Right renal pelvis (tissue), 4 donors: ENCODE measurements at places on chromosomes 12 and 14.

DNA sequence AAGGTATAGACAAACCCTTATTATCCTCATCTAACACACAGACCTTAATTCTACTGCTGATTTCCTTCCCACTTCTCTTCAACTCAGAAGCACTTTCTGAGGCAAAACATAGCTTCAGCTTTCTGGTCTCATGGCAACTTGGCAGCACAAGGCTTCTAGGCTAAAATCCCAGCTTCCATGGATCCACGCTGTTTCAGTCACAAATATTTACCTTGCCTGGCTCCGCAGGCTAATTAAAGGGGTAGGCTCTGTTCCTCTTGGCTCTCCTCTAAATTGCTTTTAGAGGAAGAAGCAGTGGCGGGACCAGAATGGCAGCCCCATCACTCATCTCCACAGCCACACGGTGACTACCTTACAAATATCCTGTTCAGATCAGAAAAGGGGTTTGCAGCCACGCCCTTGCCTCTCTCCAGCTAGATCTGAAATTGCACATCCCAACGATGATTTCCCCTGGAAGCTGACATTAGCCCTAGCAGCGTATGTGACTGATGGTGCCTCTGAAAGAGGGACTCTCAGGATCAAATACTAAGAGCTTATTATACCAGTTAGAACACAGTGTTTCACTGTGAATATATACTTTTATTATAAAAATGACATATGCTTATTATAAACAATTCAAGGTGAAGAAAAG is 221.5 kb upstream of the NUDT4 start:
- DNase-seq = no peak

DNA sequence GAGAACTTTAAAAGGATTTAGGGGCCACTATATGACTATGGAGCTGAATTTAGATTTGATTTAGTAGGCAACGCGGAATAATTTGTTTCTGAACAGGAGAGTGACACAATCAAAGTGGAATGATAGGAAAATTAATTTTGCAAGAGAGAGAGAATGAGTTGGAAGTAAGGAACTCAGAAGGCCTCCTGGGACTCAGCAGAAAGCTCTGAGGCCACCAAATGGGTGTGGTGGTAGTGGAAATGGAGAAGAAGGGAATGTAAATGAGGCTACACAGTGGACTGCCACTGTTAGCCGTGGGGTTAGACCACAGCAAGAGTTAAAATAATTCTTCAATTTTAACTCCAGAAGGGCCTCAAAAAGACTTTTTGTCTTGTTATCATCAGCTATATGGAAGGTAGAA is 102.7 kb downstream of the LRRK2 start:
- no peak for DNase-seq

DNA sequence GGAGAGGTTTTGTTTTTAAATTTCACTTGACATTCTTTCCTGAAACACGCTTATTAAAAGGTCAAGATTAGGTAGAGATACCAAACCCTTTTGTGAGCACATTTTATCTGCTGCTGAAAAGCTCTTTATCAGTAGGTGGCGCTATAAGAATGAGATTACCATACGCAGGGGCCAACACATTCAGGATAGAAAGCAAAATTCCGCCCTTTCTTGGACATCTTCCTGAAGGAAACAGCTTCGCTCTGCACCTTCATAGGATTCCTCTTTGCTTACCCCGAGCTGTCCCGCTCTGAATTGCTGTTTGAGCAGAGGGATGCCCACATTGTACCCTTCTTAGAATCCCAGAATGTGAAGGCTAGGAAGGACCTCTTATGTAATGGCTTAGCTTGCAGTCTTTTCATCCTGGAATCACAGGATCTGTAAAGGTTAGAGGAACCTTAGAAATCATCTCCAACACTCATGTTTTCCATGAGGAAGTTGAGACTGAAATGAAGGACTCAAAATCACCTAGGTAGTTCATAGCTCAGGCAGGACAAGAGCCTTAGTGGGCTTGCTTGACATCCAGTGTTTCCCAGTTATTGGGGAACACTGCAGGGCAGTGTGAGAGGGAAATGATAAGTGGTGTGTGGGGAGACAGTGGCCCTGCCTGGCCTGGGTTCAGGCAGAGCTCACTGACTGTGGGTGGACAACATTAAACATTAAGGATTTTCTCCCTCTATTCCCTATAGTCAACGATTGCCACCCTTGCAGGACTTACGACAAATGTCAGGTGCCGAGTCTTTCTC is 38.7 kb upstream of the CRY1 start:
- peak; percentile 57 for DNase-seq

GRCh38 chr12:98456576-98457573 is 58.5 kb upstream of the TMPO start:
- DNase-seq = peak; percentile 35

- DNase-seq = no peak
These were observed 65.9 kb downstream of the ACACB start for GRCh38 chr12:109182041-109182839.

DNA sequence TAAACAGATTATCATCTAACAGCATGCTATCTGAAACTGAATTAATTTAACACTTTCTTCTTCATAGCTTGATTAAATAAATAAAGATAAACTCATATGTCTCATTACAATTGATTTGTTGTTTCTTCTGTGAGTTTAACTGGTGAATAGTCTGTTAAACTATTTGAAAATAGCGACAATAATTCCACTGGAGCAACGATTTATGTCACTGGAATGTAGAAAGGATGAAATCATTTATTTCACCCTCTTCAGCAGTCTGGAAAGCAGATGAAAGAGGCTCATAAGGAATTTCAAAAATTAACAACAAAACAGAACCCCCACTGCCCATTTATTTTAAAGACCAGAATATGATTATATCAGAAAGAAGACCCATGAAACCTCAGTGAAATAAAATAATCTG is 1165.1 kb upstream of the USP15 start:
- DNase-seq = no peak

DNA sequence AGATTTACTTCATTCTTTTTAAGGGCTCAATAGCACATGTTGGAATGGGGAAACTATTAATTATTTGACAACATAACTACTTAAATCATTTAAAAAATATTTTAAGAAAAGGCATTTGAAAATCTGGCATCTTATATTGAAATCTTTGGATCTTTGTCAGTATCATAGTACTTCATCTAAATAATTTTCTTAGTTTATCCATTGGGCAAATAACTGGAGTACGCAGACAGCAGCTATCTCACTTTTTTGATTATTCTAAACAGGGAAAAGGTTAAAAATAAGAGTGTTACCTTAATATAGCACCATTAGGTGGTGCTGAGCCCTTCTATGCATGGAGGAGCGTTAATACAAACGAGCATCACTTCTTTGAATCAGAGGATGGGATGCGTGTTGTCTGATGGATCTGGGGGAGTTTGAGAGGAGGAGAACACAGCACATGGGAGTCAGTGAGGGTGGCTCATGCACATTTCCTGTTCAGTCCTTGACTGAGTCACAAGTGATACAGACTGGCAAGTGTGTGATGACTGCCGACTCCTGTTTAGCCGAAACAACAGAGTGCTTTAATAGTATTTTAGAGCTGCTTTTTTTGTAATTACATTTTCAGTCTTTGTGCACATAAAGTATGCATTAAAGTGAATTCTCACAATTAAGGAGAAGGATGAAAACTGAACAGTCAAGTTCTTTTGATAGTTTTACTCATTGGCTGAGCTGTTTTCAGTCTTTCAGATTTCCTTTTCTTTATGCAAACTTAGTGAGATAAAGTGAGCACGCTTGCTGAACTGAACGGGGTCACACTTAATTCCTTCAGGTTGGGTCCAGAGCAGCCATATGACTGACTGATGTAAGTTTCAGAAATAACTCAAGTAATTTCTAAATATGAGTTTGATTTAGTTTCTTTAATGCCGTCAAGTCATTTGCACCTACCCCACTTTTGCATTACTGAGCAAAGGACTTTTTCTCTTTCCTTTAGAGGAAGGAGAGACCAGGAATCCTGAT is 92.7 kb downstream of the DIP2B start:
- DNase-seq = no peak

DNA sequence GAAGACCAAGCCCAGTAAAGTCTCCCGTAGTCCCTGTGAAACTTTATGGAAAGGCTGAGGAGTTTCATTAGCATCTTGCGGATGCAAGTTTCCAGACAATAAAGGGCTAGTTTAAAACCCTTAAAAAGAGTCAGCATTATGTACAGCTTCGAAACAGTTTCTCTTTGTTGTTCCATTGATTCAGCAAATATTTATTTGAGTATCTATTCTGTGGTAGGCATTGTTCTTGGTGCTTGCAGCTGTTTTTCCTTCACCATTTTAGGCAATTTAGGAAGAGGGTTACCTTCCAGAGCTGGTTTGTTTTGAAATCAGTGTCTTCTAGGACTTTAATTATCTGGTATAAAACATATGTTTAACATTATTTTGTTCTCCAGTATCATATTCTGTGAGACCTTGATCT is 1.5 kb downstream of the SLIRP start:
- no peak for DNase-seq

GRCh38 chr14:106605548-106606448 is 1079.4 kb downstream of the TMEM121 start:
- no peak for DNase-seq

DNA sequence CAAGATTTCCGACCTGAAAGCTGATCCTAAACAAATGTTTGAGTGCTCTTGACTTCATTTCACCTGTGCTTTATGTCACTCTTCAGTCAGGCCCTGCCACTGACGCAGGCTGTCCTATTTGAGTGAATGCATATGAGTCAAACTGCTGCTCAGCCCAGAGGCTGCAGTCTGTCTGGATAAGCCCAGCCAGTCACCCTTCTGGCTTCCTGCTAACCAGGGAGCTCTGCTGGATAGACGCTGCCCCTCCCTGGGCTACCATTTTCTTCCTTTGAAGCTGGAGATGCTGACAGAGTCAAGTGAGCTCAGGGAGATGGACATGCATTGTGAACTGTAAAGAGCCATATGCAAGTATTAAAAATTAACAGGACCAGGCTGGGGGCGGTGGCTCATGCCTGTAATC is 5.1 kb upstream of the TUNAR start:
- DNase-seq = no peak

GRCh38 chr12:40225337-40225983 is 663 bp downstream of the LRRK2 start:
- no peak for DNase-seq

GRCh38 chr12:85350356-85350755 is 70.3 kb downstream of the ALX1 start:
- no peak for DNase-seq

GRCh38 chr12:26573225-26573909 is 259.6 kb downstream of the ITPR2 start:
- no peak for DNase-seq

DNA sequence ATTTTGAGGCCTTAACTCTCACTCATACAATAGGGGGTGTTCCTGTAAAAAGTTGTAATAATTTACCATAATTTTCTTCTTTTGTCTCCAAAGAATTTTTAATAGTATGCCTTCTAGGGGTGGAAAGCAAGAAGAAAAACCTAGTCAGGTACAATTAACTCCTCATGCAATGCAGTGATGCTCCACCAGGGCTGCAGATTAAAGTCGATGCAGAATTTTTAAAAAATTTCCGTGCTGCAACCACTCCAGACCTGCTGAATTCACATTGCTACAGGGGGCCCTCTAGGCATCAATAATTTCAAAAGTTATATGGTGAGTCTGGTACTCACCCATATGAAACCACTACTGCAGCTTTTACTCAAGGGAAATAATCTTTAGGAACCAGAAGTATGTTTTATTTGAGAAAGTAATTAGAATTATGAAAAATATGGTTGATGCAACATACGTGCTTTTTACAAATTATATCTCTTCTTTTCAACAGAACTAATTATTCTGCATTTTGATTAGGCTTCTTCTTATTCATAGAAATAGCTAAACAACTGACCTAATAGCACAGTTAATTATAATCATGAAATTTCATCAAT is 353.2 kb downstream of the BCAT1 start:
- no peak for DNase-seq

- no peak for DNase-seq
These were observed 107.7 kb upstream of the LRFN5 start for GRCh38 chr14:41498959-41499358.
